ENCODE measurements at places on chromosomes 12 and 14.

DNA sequence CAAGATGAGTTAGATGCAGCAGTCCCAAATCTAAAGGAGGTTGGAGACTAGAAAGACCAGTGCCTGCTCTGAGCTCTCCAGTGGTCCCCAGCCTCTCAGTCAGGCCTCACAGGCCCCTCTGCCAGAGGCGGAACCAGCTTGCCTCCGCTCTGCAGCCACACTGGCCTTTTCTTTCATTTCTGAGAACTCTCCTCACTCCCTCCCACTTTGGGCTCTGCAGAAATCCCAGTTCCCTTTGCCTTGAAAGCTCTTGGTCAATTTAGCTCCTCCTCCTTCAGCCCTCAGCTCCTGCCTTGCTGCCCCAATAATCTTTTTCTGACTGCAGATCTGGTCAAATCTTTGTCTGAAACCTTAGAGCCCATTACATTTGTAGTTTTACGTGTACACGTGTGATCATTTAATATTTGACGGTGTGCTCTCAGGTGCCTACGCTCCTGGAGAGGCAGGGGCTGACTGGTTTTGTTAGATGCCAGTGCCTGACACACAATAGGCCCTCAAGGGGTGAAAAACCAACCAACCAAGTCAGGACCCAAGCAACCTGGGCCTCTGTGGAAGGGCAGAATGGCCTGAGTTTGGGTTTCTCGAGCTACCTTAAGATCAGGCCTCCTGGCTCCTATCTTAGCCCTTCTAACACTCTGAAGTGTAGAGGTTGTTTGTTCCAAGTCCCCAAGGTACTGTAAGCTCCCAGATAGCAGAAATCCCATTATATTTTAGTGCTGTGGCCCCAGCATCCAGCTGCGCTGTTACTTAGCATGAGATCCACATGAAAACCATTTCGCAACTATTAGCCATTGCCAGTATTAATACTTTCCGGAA, 1.1 kb upstream of the NUDT4 start:
- DNase-seq = peak; percentile 82

- no peak for DNase-seq
Observed at GRCh38 chr14:81437244-81437643, 37.1 kb upstream of the STON2 start.

DNA sequence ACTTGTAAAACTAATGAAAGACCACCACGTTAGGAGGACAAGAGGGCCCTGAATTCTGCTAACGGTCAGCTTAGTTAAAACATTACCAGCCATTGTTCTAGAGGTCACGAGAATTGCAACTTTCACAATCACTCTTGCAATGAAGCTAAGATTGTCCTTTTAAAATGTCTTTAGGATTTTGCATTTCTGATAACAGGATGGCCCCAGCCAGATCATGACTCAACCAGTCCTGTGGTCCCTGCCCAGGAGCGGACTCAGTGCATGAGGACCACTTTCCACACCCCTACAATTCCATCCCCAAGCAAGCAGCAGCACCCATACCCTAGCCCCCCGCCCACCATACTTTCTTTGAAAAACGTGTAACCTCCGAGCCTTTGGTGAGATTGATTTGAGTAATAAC, 28.7 kb downstream of the HSP90AA1 start:
- no peak for DNase-seq

GRCh38 chr12:64459394-64459891, 7.5 kb downstream of the TBK1 start:
- DNase-seq = peak; percentile 58

DNA sequence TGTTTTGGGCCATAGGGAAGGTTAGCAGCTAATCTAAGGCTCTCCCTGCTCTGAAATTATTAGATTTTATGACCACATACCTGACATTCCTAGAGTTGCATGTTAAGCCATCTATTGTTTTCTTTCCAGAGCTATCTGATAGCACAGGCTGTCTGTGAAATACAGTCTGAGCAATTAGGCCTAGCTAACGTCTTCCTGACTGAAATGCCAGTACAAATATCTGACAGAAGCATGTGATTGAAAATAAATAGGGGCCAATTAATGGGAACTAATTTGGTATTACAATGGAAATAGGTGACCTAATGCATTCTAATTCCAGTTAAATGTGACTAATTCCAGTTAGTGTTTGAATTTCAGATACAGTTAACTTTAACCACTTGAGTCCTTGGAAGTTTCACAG, 115.2 kb downstream of the C12orf75 start:
- no peak for DNase-seq

- DNase-seq = peak; percentile 93
Observed at GRCh38 chr14:92540472-92541048, 27.0 kb downstream of the RIN3 start.

All from ACHN (cell line).